Stimulated activated CD4-positive, alpha-beta T cell treated with anti-CD3 and anti-CD28 coated beads, Interleukin-12 subunit alpha, Interleukin-12 subunit beta, amount 100 ng/mL, for 48 hours (primary cell): ENCODE measurements at places on chromosomes 1 and 21.

- DNase-seq: no peak
These were observed 24.3 kb downstream of the PTGS2 start for GRCh38 chr1:186655876-186656275.

DNA sequence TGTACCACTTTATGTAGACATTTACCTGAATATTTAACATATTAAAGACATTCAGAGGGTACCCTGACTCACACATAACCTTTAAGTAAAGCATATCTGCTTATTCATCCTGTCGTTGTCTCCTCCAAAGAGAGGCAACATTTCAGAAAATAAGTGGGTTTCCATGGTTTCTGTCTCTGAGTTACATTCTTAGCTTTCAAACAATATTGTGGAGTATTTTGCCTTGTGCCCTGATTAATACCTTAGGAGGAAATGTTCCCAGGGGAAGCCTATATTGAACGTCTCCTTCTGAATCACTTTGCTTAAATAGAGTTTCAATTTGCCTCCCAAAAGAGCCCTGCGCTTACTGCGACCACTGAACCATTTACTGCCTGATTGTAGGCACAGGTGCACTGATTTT, 26.1 kb downstream of the PALMD start:
- no peak for DNase-seq

- DNase-seq: no peak
These were observed 6.5 kb downstream of the KCNN3 start for GRCh38 chr1:154863315-154864174.

DNA sequence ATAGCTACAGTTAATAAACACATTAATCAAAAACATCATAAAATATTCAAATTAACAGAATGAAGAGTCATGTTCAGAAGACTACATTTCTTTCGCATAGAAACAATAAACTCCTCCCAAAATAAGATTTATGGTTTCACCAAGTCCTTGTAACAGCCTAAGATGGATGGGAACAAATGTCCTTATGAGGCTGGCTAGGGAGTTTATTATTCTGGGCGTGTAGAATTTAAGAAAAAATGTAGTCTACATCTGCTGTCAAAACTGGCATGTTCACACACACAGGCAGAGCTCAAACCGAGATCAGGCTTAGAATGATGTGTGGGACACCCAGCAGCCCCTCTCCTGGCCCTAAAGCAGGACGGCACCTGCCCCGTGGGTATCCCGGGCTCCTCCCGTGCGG, 101.1 kb downstream of the NPHP4 start:
- no peak for DNase-seq

GRCh38 chr1:21736876-21737275, 46.1 kb downstream of the USP48 start:
- DNase-seq: no peak

GRCh38 chr1:53160924-53161378, 18.5 kb upstream of the SLC1A7 start:
- DNase-seq: no peak

DNA sequence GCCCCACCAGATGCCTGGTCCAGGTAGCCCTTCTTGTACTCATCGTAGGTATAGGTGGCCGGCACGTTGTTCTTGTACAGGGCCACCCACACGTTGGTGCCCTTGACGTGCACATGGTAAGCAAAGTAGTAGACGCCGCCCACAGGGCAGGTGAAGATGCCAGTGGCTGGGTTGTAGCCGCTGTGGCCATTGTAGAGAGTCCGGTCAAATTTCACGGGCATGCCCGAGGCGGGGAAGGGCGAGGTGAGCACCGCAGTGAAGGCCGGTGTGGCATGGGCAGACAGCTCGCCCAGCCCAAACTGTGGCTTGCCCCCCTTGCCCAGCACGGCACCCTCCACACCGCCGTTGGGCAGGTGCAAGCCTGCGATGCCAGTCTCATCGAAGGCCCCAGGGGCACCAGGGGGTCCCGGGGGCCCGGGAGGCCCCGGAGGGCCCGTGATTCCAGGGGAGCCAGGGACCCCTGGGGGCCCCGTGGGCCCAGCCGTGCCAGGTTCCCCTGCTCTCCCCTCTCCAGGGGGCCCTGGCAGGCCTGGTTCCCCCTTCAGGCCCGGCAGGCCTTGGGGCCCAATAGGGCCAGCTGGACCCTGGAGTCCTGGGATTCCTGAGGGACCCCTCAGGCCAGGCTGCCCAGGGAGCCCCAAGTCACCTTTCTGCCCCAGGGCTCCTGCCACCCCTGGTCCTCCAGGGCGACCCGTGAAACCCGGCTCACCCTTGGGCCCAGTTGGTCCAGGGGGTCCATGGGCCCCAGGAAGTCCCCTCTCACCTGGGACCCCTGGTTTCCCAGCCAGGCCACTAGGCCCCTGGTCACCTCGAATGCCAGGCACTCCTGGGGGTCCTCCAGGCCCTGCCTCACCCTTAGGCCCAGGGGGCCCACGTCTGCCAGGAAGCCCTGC, 9.2 kb downstream of the ADPRS start:
- DNase-seq: no peak

GRCh38 chr1:198809247-198809646, 170.4 kb downstream of the PTPRC start:
- no peak for DNase-seq

DNA sequence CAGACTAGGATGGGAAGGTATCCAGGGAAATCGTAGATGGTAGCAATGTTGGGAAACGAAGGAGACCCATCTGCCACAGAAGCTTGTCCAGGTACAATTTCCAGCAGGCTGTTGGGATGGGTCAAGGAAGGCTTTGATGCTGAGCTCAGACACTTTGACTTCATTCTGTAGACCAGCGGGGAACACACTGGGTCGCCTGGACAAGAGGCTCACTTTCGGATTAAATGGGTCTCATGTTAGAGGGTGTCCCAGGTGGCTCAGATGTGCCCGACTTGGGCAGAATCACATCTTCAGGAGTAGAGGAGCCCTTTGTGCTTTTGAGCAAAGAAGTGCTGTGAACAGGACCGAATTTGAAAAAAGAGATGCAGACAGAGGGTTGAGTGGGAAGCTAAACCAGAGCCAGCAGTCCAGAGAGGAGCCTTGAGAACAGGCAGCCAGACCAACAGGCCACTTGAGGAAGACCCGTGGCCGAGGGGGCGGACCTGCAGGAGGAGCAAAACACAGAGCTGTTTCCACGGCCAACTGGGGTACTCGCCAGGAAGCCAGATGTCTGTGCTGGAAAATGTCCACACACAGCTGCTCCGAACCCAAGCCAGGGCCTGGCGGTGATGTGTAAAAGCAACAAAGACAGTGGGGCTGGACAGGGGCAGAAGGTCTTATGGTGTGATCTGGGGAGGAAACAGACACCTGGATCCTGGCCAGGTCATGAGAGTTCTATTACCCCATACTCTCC, 146.9 kb downstream of the AJAP1 start:
- DNase-seq: no peak

GRCh38 chr1:151579436-151580225, 32.2 kb upstream of the SNX27 start:
- DNase-seq: no peak
